ENCODE measurements at places on chromosomes 7 and 10. TPM values are rescaled to one million over a fixed set of nuclear protein-coding genes. Genes with fewer than 3 reads are reported as not detected.

Gene LRRD1
- total RNA-seq = 0.19 TPM

Gene ZNF479
- not detected for total RNA-seq

Gene HGF
- total RNA-seq = 5.2 TPM

Gene CTBP2
- total RNA-seq = 69.7 TPM

Gene AKR1B15
- not detected for total RNA-seq

Gene ADAM8
- 8.9 TPM for total RNA-seq

Gene SLC39A12
- total RNA-seq = not detected

Gene PILRB
- total RNA-seq = 27.7 TPM

Gene CALCR
- not detected for total RNA-seq

Gene FAM180A
- total RNA-seq = 0.83 TPM

Gene MBL2
- total RNA-seq = not detected

Gene AKR1C3
- 12.1 TPM for total RNA-seq

DNA sequence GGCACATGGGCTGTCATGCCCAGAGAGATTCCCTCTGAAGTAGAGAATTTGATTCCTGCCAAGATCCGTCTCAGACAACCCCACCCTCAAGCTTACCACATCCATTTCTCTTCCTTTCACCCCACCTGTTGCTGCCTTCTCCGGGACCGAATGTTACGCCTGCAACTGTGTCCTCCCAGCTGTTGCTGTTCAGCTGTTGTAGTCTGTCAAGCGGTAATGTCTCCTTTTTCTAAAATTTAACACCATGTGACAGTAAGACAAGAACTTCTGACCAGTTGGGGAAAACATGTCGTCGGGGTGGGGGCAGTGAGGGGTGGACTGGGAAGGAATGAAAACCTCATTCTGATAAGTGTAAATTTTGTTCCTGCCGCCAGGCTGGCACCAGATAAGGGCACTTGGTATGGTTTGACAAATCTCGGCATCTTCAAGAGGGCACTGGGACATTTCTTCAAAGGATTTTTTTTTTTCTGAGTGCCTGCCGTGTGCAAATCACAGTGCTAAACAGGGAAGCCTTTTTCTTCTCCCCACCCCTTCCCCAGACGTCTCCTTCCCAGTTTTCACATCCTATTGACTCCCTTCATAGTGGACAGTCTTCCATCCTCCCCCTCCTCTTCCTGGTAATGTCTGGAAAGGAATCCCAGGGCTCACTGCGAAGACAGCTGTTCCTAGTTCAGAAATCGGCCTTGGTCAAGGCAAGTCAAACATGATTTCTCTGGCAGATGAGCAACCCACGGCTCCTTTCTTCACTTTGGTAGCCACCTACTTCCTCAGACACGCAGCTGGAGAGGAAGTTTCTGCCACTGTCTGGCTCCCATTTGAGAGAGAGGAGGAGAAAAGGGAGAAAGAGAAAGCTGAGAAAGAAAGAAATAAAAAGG, 5.0 kb upstream of the CELF2 start:
- DNase-seq = peak; percentile 87

GRCh38 chr7:11427686-11428273, 404.2 kb downstream of the THSD7A start:
- no peak for DNase-seq

- DNase-seq = no peak
Measured at GRCh38 chr7:40316176-40316575, 181.4 kb downstream of the SUGCT start.

DNA sequence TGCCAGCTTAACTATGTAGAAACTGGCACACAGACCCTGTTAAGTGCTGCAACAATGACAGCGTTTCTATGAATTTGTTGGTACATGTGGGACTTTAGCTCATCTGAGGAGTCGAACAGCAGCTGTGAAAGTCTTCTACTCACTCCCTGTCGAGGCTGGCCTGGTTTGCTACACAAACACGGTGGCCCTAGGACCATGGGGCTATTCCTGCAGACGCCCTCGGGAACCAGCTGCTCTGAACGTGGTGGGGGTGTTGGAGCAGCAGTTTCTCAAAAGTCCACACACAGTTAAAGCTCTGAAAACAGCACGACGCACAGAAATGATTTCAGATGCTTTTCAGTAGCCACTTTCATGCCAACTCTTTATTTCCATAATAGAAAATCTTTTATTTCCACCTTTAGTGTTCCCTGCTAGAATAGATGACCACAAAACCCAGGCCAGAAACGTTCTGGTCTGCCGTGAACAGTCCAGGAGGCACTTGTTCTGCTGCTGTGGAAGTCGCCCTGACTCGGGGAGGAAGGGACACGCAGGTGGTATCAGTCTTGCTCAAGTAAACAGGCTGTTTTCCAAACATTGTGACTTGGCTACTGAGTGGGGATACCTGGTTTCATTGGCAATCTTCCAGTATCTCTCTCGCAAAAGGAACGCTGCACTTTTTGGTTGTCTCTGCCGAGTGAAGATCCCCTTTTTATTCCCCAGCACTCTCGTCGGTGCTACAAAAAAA, 21.5 kb downstream of the GUSB start:
- no peak for DNase-seq

DNA sequence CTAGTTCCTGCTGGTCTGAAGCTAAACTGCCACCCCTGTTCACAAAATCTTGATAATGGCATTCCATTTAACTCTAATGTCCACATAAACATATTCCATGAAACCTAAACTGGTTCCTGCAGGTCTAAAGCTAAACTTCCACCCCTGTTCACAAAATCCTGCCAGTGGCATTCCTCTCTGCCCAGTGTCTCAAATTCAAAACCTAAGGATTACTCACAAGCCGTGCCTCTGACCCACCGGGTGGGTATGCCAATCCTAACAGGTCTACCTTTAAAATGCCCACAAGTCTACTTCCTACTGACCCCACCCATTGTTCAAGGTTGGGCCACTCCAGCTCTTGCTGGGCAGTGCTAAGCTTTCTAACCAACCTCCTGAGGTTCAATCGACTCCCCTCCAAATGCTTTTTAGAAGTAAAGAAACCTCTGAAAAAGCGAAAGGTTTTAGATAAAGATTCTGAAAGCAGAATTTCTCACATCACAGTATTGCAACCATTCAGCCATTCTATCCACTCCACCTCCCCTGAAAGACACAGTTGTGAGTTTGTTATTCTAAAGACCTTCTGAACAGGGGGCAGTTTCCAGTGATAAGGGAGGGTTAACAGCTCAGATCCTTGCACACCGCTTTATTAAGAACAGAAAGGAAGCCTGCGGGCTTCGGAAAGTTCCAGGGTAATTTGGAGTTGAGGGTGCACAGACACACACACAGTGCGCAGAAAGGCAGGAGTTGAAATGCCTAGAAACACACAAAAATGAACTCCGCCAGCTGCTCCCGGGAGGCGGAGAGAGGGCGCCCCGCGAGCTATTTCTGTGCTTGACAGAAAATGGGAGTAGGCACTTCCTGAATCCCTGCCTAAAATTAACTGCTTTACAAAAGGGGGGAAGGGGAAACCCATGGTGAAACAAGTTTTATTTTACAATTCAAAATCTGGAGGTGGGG, 87.7 kb downstream of the TNS3 start:
- no peak for DNase-seq

GRCh38 chr7:5701085-5701914, 80.2 kb downstream of the RNF216 start:
- no peak for DNase-seq

DNA sequence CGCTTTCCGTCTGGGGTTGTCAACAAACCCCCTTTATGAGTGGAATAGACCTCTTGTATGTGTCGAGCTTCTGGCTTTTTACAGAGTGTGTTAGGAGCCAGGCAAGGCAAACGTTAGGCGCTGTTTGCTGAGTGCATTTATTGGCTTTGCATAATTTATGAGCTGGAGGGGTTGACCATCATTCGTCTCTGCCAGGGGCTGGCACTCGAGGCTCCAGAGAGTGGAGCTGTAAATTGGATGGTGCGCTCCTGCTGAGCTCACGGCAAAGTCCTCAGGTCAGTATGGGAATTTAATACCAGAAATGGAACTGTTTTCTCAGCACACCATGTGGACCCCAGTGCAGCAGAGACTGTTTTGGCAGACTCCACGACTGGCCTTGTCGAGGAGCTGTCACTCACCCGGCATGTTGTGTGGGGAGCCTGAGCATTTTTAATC, 699.4 kb upstream of the GALNT17 start:
- DNase-seq = no peak

GRCh38 chr7:85011127-85011526, 175.7 kb downstream of the SEMA3D start:
- DNase-seq = no peak

DNA sequence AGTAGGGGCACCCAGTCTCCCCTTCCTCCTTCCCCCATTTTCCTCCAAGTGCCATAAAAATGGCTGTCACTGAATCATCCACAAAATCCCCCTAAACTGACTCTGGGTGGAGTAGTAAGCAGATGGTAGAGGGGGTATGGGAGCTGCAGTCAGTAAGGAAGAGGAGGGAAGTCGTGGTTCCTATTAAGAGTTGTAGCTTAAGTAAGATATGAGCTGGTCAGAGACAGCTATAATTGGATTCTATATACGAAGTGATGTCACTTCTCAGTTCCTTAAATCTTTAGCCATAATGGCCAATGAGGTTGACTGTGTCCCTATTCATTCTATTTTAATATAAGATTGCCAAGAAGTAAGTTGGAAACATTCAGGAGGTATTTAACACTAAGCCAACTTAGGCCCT, 131.7 kb downstream of the SLC16A9 start:
- DNase-seq = no peak

- DNase-seq = no peak
Measured at GRCh38 chr7:95690367-95690947, 81.9 kb upstream of the DYNC1I1 start.

DNA sequence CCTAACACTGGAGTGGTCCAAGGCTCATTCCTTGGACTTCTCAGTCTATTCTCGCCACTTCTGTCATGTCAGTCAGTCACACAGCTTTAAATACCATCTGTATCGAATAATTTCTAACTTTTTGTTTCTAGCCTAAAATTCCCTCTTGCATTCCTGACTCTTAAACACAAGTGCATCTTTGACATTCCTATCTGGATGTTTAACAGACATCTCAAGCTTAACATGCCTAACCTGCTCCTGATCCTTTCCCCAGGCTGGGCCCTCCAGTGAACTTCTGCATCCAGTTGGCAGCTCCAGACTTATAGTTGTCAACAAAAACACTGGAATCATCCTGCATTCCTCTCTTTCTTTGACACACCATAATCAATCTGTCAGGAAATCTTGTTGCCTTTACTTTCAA, 4.5 kb upstream of the ABCB4 start:
- DNase-seq = no peak

- DNase-seq = no peak
Measured at GRCh38 chr10:124705381-124705740, 38.8 kb downstream of the FAM53B start.

GRCh38 chr10:1448252-1448930, 288.9 kb downstream of the ADARB2 start:
- DNase-seq = peak; percentile 75

GRCh38 chr7:93992421-93993110, 11.6 kb downstream of the BET1 start:
- DNase-seq = no peak

DNA sequence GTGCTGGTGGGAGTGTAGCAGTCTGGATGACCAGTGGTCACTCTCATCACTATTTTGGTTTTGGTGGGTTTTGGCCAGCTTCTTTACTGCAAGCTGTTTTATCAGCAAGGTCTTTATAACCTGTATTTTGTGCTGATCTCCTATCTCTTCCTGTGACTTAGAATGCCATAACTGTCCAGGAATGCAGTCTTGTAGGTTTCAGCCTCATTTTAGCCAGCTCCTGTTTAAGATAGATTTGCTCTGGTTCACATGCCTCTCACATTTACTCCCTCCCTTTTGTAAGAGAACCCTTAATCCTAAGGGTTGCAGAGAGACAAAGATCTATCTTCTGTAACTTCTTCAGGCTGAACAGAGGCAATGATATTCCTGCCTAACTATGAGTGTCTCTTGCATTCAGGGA, 51.2 kb upstream of the INHBA start:
- no peak for DNase-seq

DNA sequence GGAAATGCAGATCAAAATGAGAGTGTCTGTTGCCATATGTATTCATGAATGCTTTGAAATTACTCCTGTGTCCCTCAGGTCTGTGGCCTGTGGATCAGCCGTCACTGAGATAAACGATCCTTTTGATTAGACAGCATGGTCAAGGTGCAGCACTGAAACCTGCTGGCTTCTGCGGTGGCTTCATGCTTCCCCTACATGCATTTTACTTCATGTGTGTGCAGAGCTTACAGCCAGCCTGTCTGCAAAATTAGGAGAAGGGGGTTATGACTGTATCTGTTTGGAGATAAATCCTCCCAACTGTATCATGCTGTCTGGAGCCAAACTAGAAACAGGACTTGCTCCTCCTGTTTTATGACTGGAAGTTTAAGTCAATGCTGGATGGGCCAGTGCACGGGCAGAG, 71.0 kb upstream of the PLPP4 start:
- no peak for DNase-seq

- DNase-seq = no peak
Measured at GRCh38 chr10:11086177-11086840, 68.6 kb downstream of the CELF2 start.

DNA sequence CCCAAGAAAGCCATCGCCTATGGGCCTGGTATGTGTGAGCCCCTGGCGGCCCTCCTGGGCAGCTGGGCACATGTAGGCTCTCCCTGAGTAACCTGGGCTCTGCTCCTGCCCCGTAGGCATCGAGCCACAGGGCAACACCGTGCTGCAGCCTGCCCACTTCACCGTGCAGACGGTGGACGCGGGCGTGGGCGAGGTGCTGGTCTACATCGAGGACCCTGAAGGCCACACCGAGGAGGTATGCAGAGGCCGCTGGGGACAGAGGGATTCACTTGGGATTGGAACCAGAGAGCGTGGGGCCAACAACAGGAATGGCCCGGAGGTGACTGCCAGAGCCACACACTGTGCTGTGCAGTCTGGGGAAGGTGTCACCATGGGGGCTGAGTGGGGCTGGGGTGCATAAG, 7.3 kb downstream of the FLNC start:
- no peak for DNase-seq

- no peak for DNase-seq
Measured at GRCh38 chr10:112954974-112955581, 5.0 kb downstream of the TCF7L2 start.

- no peak for DNase-seq
Measured at GRCh38 chr10:64574371-64574770, 1053.2 kb downstream of the REEP3 start.

DNA sequence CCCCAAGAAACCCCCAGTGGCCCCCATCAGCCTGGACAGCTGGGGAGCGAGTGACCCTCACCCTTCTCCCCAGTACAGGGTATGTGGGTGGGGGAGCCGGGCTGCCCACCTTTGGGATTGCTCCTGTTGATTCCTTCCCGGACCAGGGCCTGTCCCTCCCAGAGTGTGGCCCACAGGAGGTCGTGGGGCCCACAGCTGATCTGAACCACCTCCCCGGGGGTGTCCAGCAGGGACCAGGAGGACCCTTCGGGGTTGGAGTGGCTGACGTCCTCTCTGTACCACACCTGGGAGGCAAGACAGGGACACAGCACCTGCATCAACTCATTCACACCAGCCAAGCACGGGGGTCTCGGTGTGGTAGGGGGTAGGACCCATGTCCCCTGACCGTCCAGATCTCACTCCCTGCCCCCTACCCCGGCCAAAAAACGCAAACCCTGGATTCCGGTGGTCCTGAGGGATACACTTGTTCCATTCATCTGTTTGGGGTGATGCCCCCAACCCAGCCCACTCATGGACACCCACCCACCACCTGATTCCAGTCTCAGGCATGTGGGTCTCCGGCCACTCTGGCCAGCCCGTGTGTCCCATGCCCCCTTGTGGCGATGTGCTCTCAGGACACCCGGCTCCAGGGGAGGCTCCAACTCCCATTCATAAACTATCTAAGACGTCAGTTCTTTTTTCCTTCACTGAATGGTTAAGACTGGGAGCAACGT, 10.9 kb downstream of the TECPR1 start:
- DNase-seq = no peak
